ENCODE measurements at places on chromosomes 4 and X.

- DNase-seq: peak; percentile 15
These were observed 75.3 kb downstream of the RAPGEF2 start for GRCh38 chr4:159178151-159178546.

DNA sequence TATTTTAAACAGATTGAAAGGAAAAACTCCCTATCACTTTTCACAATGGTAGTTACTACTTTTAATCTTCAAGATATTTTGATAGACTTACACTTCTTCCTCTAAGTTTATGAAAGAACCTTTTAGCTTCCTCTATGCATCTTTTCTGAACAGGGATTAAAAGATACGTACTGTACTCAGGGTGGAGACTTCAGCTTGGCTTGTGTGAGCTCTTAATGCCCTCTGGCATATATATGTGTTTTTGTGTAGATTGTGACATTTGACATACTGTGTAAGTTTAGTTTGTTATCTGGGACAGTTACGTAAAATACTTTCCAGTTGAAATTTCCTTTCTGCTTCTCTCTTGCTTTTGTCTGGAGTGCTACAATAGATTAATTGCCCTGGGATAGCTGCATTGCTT lies 109.3 kb upstream of the NUDT6 start:
- no peak for DNase-seq

GRCh38 chrX:25028726-25029125 lies 13.0 kb upstream of the ARX start:
- DNase-seq: no peak

DNA sequence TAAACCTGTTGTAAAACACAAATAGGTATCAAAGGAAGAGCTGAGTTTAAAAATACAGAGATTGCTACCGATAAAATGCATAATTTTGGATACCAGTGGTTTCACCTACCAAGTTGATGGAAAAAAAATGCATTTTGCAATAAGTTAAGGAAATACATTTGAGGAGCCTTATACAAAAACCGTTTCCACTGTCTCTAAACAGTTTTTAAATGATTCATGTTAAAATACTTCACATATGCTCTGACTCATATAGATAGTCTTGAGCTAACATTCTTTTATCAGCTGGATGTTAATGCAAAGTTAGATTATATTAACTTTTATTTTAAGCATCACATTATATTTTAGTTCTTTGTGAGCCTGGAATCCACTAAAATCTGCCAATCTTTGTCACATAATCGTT lies 50.6 kb upstream of the ANKRD17 start:
- no peak for DNase-seq

- DNase-seq: no peak
These were observed 750.2 kb upstream of the HS3ST1 start for GRCh38 chr4:12178614-12179610.

- no peak for DNase-seq
These were observed 197.0 kb upstream of the SLC7A11 start for GRCh38 chr4:138439143-138439581.

DNA sequence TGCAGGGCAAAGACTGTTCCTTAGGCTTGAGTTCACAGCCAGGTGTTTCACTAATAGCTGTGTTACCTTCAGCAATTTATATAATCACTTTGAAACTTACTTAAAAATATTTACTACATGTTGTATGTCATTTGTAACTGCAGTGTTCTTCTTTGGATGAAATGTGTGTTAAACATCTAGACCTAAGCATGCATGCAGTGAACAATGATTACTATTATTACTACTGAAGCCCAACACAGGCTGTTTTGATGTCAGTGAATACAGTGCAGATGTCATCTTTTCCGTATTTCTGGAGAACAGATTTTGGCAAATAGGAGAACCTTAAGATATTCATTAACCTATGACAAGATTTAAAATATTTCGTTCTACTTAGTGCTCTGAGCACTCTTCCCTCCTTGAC lies 101.8 kb upstream of the ANK2 start:
- no peak for DNase-seq

GRCh38 chr4:26287756-26288155 lies 33.1 kb upstream of the RBPJ start:
- no peak for DNase-seq

DNA sequence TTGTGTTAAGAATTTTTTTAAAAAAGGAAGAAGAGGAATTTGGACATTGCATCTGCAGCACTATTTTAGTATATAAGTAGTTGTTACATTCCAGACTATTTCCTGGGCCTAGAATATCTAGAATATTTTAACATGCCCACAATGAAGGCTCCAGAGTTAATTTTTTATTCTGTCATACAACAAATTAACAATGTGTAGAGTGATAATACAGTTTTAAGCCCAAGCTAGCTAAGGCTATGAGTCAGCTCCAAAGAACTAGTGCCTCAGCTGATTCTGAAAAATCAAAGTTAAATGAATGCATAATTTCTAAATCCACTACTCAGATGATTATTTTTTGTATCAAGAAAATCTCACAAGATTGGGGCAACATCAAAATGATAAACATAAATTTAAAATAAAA lies 231.4 kb downstream of the PRDM5 start:
- no peak for DNase-seq

- DNase-seq: peak; percentile 27
These were observed 404 bp downstream of the PPP2R3B start for GRCh38 chrX:386239-386767.

DNA sequence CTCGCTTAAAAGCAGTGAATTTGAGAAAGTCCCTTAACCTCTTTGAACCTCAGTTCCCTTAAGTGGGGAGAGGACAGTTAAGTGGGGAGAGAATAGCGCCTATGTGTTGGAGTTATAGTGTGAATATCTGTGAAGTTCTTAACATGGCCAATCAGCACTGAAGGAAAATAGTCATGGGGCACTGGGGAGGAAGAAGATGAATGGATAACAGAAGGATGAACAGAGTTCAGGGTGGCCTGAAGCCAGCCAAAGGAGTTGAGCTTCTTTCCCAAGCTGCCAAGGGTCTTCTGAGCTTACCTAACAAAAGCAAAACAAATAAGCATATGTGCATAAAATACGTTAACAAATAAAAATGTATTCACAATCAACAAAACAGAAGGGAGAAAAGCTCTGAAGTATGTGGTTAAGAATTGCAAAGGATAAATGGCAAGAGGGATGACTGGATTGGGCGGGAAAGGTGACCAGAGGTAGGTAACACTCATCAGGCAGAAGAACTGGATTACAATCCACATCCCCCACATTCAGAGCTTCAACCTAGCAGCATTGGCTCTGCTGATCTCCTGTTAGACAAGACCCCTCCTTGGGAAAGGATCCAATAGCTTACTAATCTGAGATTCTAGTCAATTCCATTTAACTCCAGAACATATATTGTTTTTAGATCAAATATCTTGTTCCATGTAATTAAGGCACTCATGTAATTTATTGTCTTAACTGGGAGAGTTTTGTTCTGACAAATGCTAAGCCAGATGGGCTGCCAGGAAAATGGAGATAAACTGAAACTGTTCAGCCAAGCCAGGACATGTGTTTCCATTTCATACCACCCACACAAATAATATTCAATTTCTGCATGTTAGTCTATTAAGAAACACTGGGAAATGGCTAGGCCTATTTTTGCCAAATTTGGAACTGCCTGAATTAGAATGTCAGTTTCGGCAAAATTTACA lies 221.2 kb downstream of the LDB2 start:
- DNase-seq: no peak

- DNase-seq: no peak
These were observed 301.6 kb downstream of the FAM47B start for GRCh38 chrX:35244088-35244741.
